ENCODE measurements at places on chromosomes 1 and 21.

- peak; percentile 65 for DNase-seq
- H3K36me3 ChIP-seq, result peaks cover 9% of the 10 kb centered on the region
- H3K27me3 ChIP-seq, result no peaks in the 10 kb centered on the region
- H3K4me1 ChIP-seq, result peaks cover 46% of the 10 kb centered on the region
Measured at GRCh38 chr1:235160957-235161684, at the start of gene RBM34. Gene RBM34, minus strand, starts transcription at chr1:235161250. Its CDS starts 24 bp downstream, at chr1:235161226.

DNA sequence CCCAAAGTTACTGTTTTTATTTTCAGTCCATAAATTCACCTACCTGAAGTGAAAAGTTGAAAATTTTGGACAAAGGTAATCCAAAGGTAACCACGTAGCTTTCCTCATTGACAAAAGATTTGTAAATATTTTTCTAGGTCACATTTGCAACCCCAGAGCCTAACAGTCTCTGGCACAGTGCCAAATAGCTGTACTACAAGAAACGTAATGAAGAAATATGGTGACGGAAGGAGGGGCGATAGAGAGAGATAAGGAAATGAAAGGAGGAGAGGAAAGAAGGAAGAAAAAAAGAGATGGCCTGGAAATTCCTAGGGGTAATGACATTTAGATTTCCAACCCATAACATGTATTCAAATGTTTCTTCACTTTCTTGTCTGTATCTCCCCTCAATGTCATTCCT, 159.4 kb downstream of the BARHL2 start:
- no peak overlapping the region for H3K4me3 ChIP-seq
- no peaks in the 10 kb centered on the region for H3K36me3 ChIP-seq
- H3K27ac ChIP-seq, result no peak overlapping the region
- no peaks in the 10 kb centered on the region for H3K27me3 ChIP-seq

DNA sequence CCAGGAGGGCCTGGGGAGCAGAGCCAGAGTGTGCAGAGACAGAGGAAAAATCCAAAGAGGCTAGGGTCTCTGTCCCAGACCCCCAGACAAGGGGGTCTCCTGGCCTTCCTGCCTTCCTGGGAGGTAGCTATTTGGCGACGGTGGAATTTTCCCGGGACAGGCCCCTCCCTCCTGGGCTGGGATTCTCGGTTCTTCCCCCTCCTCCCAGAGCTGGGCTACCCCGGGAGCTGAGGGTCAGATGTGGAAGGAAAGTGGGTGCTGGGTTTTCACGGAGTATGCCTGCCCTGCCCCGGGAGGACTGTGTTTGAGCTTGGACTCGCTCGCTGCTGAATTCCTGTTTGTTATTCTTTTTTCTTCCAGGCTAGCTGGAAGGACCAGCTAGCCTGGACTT, 759 bp downstream of the AMPD2 start:
- H3K4me3 ChIP-seq, result peak overlapping the region; percentile 88
- no peaks in the 10 kb centered on the region for H3K27me3 ChIP-seq
- no peak for DNase-seq
- H3K27ac ChIP-seq, result peak overlapping the region; percentile 93

- no peak overlapping the region for H3K27ac ChIP-seq
- peaks cover 12% of the 10 kb centered on the region for H3K4me1 ChIP-seq
- no peaks in the 10 kb centered on the region for H3K27me3 ChIP-seq
Measured at GRCh38 chr1:201970334-201971159, 11.9 kb upstream of the RNPEP start.

- no peak overlapping the region for H3K27ac ChIP-seq
- no peak overlapping the region for H3K4me3 ChIP-seq
- no peaks in the 10 kb centered on the region for H3K36me3 ChIP-seq
- peaks cover 4% of the 10 kb centered on the region for H3K4me1 ChIP-seq
- DNase-seq, result no peak
Measured at GRCh38 chr1:60126723-60127122, 53.2 kb upstream of the C1orf87 start.

GRCh38 chr1:235023711-235024439, 104.8 kb downstream of the TOMM20 start:
- no peaks in the 10 kb centered on the region for H3K27me3 ChIP-seq
- DNase-seq, result no peak
- no peaks in the 10 kb centered on the region for H3K36me3 ChIP-seq

- no peaks in the 10 kb centered on the region for H3K4me1 ChIP-seq
- no peak overlapping the region for H3K27ac ChIP-seq
- no peaks in the 10 kb centered on the region for H3K27me3 ChIP-seq
Measured at GRCh38 chr1:32040711-32041110, 27.0 kb downstream of the KHDRBS1 start.

GRCh38 chr21:41681939-41682718, 84.7 kb downstream of the RIPK4 start:
- no peak overlapping the region for H3K27ac ChIP-seq
- no peaks in the 10 kb centered on the region for H3K36me3 ChIP-seq
- DNase-seq, result no peak
- H3K4me3 ChIP-seq, result no peak overlapping the region
